Mononuclear cell (primary cell): ENCODE measurements at places on chromosomes 12 and 14. TPM values are rescaled to one million over a fixed set of nuclear protein-coding genes. Genes with fewer than 3 reads are reported as not detected.

Gene WNT1
- total RNA-seq: 0.10 TPM

Gene P2RX7
- 9.3 TPM for total RNA-seq

Gene AICDA
- not detected for total RNA-seq

Gene APOLD1
- 1.8 TPM for total RNA-seq

Gene CCDC88C
- total RNA-seq: 174 TPM

Gene OASL
- 18.5 TPM for total RNA-seq

Gene CLEC6A
- 1.0 TPM for total RNA-seq

Gene CLEC4C
- 3.0 TPM for total RNA-seq

Gene PRH2
- not detected for total RNA-seq

Gene IL31
- total RNA-seq: not detected

Gene TMTC2
- total RNA-seq: 7.2 TPM

Gene TCTN2
- 1.8 TPM for total RNA-seq

Gene DNAH10
- total RNA-seq: 0.21 TPM

Gene CEBPE
- total RNA-seq: 0.21 TPM

Gene MFAP5
- not detected for total RNA-seq

Gene GPRC5D
- total RNA-seq: 0.31 TPM

Gene NYNRIN
- under 0.01 TPM for total RNA-seq

Gene LTBP2
- total RNA-seq: 0.42 TPM

Gene SLCO1C1
- not detected for total RNA-seq

Gene GALNT16
- total RNA-seq: not detected

Gene RNU6-8
- not detected for total RNA-seq

Gene KCNC2
- not detected for total RNA-seq

Gene RACGAP1
- 3.7 TPM for total RNA-seq

Gene IFNG-AS1
- 1.7 TPM for total RNA-seq

Gene KRT78
- not detected for total RNA-seq

Gene PRKD1
- total RNA-seq: not detected

Gene SOAT2
- total RNA-seq: 0.21 TPM

Gene JAG2
- 0.42 TPM for total RNA-seq

Gene RPL10L
- total RNA-seq: not detected

Gene C12orf54
- not detected for total RNA-seq

Gene OTX2
- total RNA-seq: not detected

Gene ANP32D
- not detected for total RNA-seq

Gene HOXC9
- not detected for total RNA-seq

Gene RAD51AP1
- 1.0 TPM for total RNA-seq

Gene LRTM2
- total RNA-seq: 0.10 TPM

Gene PPP1R36
- total RNA-seq: 0.73 TPM

Gene DNAJC22
- not detected for total RNA-seq

Gene MAP3K9
- 7.5 TPM for total RNA-seq

Gene OR4K14
- total RNA-seq: not detected

Gene KERA
- not detected for total RNA-seq

Gene KRT2
- 0.94 TPM for total RNA-seq

Gene CFAP54
- 0.21 TPM for total RNA-seq

Gene PRB2
- total RNA-seq: not detected

Gene TIGAR
- total RNA-seq: 9.8 TPM

Gene RAPGEF3
- total RNA-seq: 0.42 TPM

Gene DNAI7
- 0.10 TPM for total RNA-seq
